ENCODE measurements at places on chromosomes 5 and 9.

DNA sequence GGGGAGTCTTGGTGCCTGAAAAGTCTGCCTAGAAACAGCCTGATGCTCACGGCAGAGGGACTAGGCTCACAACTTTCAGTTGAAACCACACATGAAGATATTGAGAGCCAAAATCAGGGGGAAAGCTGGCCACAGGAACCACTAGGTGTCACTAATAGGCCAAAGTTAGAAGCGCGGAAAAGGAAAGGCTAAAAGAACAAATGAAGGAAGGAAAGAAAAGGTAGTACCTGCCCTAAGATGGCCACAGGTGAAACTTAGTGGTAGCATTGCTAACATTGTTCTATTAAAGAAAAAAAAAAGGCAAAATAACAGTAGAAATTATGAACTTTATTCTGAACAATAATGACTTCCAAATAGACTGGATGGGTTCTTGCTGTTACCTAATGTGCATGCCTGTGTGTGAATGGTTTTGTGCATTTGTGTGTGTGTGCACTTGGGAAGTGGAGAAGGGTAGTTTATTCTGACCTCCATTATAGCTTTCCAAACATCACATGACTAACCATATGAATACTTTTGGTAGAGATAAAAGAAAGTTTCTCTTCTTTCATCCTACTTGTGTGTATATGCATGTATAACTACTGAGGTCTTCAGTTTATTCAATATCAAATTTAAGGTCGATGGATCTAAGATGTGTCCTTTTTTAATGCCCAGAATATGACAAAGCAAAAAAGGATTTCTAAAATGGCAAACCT, 2.1 kb upstream of the RFESD start:
- peak; percentile 77 for DNase-seq

DNA sequence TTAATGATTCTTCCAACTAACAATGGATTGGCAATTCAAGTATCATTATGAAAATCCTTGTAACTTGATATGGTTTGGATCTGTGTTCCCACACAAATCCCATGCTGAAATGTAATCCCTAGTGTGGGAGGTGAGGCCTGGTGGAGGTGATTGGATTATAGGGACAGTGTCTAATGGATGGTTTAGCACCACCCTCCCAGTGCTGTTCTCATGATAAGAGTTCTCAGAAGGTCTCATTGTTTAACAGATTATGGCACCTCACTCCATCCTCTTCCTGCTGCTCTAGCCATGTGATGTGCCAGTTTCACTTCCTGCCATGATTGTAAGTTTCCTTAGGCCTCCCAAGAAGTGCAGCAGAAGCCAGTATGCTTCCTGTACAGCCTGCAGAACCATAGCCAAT, 1116.2 kb upstream of the EDIL3 start:
- DNase-seq = no peak

- no peak for DNase-seq
Observed at GRCh38 chr9:117521293-117521692, 106.4 kb upstream of the ASTN2 start.

DNA sequence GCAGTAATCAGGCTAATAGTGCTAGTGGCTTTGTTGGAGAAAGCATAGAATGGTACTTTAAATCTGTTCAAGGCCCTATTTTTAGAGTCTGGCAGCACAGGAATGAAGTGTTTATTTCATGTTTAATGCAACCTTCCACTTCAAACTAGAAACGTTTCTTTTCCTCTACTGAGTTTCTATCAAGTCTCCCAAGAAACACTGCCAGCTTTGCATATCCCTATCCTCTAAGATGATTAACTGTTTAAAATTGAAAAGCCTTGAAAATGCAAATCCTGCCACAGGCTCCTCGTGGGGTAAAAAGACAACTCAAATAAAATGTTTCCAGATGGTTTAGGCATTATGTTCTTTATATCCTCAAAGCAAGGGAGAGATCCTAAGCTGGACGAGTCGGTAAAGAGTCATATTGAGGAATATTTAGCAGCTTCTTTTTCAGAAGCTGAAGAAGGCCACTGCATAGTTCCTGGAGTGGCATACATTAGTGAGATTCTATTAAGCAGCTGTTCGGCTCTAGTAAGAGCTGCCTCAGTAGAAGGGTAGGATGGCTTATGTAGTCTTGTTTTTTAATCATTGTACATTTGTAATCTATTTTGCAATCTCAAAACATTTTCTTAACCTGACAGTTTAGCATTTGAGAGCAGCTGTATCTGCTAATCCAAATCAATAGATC, 251.2 kb downstream of the CHSY3 start:
- DNase-seq = no peak

GRCh38 chr9:108270561-108270960, 585.2 kb downstream of the ACTL7B start:
- no peak for DNase-seq

DNA sequence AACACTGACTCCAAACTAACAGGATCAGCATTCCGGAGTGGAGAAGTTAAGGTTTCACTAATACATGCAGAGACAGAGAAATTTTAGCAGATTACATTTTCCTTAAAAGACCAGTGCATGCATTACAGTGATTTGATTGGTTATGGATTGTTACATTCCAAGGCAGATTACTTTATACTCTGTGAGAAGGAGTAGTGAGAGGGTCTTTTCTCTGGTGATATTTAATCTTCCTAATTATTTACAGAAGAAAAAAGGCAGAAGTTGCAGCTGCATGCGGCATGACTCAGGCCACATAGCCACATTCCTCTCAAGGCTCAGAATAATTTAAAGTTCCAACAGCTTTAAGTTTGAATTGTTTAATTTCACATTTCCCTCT, 53.0 kb upstream of the PDZD2 start:
- no peak for DNase-seq

DNA sequence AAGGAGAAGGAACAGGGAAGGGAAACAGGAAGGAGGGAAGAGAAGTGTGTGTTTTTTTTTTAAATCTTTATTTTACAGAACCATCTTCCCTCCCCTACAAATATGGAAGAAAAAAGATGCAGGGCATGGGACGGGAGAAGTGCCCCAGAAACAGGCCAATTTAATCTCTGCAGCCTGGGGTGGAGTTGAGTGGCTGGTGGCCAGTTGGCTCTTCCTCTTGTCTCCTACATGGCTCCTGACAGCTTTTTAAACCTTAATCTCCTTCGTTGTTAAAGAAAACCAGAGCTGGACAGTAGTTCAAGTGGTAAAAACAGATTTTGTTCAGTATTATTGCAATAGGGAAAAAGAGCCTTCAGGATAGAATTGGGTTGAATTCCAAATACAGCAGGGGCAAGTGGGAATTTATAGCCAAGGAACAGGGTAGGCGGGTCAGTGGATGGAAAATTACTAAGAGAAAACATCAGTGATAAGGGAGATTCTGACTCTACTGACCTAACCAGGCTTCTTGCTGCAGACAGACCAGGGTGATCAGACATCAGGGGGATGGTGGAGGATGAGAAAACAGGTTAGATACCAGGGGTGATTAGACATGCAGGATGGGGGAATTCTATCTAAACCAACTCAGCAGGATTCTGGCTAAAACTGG, 125.1 kb upstream of the CLINT1 start:
- no peak for DNase-seq

DNA sequence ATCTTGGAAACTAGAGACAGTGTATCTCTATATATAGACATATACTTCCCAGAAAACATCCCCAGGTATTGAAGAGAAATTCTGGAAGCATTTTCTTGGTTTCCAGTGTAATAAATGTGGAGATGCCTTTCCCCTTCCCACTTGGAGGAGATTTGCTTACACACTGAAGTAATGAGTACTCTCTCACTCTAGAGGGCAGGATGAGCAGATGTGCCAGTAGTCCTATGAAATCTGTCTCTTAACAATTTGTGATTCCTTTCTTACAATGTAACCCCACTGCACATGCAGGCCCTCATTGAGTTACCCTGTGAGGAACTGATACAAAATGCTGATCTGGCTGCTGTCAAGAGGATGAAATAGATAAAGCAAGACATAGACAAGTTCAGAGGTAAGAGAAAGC, 567.2 kb downstream of the SLCO4C1 start:
- DNase-seq = no peak

DNA sequence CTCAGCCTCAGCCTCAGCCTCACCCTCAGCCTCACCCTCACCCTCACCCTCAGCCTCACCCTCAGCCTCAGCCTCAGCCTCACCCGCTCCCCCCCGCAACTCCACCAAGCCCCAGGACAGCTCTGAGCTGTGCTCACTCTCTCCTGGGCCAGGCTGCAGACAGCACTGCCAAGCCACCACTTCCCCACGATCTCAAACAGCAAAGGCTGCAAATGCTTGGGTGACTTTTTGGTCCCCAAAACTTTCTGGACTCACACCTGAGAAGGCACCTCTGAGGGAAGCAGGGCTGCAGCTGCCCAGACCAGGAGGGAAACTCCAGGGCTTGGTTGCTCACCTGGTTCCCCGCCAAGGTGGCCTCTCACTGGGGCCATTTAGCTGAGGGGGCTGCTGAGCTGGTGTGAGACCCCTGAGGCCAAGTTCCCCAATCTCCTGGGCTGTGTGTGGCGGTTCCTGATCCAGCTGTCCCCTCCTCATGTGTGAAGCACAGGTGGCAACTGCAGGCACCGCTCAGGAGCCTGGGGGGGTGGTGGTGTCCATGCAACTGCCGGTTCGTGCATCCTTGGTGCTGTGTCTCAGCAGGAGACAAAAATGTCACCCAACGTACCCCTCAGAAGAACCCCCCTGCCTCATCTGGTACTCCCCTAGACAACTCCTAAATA, 17.8 kb downstream of the MRPL36 start:
- no peak for DNase-seq

GRCh38 chr9:83451308-83451707, 86.9 kb downstream of the FRMD3 start:
- DNase-seq = no peak

DNA sequence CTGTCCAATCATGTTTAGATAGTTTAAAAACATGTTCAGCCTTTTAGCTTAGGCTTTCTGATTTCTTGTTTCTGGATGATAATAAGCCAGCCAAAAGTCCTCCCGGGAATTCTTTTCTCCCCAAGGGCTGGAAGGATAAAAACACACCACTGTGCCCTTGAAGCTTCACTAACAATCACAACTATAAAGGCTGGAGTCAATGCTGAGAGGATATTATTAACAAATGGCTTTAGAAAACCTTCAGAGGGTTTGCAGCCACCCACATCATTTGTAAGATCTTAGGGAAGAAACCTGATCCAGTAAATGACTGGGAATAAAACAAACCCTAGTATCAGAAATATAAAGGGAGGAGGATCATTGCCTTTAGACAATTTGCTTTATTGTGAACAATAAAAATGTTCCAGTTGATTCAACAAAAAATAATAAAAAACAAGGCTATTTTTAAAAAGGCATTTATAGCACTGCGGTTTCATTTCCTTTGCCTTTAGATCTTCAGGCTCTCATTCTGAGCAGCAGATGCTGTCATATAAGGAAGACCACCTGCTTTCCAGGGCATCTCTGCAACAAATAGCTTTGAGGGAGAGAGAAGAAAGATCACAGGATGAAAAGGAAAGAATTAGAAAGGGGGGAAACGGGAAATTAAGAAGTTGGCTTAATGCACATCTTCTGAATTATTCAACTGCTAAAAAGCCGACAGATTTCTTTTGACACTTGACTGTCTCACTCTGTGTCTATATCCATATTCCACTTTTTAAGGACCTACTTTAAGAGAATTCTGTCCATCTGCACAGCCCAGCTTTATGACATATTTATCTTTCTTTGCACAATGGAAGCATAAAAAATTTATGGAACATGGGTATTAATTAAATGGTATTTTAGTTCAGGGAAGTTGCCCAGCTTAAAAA, 277.2 kb upstream of the SLC24A2 start:
- no peak for DNase-seq

GRCh38 chr9:129072171-129072570, 8.7 kb upstream of the DOLPP1 start:
- no peak for DNase-seq

- no peak for DNase-seq
Observed at GRCh38 chr9:130182381-130182909, 10.2 kb downstream of the NCS1 start.

DNA sequence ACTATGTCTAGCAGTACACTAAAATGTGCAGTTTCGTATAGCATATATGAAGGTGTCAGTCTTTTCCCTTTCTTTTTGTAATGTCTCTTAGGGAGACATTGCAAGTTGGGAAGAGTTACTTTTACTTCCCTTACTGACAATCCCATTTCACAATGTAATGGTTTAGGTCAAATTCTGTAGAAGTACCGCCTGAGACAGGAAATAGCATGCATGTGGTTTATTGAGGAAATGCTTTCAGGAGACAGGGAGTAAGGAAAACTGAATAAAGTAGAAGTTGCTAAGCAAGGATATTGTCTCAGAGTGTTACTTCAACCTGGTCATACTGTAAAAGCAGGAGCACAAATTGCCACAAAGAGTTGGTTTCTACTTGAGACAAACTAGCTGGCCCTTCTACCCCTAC, 32.1 kb upstream of the MSANTD3 start:
- no peak for DNase-seq

DNA sequence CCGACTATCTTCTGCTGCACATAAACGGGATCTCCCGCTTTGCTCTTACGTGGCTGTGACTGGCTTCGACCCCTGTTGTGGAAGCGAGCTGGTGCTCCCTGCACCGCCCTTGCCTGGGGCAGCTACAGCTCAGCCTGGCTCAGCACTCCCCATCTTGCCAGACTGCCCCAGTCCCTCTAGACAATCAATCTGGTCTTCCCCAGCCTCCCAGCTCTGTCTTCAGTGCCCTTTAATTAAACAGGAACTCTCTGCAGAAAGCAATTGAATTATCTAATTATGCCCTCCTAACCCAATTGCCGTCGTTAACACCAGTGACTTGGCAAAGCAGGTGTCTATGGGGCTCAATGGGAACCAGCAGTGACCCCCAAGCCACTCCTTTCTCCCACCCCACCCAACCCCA, 18.9 kb upstream of the NTNG2 start:
- DNase-seq = no peak

DNA sequence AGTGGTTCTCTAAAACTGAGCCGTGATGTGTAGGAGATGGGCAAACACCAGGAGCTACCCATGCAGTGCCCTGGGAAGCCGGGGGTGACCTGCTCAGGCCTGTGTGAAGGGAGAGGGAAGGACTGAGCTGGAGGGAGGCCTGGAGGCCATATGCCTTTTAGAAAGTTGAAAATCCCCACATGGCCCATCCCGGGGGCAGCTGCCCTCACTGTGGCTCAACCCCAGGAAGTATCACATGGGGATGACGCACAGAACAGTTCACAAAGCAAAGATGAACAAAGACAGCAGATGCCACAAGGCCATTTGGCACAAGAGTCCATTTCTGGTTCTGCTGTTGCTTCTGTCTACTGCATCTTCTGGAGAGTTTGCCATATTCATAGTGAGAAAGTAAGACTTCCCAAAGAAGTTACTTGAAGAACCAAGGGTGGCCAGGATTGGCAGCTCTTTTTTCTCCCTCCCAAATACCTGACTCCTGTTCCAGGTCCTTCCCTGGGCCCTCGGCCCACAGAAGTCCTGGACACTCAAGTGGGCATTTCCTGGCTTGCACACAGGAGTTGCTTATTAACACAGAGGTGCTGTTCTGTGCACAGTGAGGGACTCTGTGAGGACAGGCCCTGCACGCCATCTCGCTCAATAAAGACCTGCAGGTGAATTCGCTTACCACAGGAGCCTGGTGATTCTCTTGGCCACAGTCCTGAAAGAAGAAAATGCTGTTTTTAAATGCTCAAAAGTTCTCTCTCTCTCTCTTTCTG, 25.1 kb downstream of the ACSL6 start:
- no peak for DNase-seq

GRCh38 chr5:54521856-54522479, 4.4 kb downstream of the SNX18 start:
- no peak for DNase-seq

GRCh38 chr5:14676320-14676719, 11.8 kb downstream of the OTULIN start:
- peak; percentile 56 for DNase-seq

Measured in activated CD4-positive, alpha-beta T cell treated with anti-CD3 and anti-CD28 coated beads, Interleukin-2, Interleukin-6, amounts not matched to agents 100 ng/mL and 50 ng/mL, durations not matched to agents 16 hours and 8 hours (primary cell).